ENCODE measurements at places on chromosomes 16 and 17.
A peak's percentile ranks its signal among the peaks of the same experiment; 100 is the strongest.

DNA sequence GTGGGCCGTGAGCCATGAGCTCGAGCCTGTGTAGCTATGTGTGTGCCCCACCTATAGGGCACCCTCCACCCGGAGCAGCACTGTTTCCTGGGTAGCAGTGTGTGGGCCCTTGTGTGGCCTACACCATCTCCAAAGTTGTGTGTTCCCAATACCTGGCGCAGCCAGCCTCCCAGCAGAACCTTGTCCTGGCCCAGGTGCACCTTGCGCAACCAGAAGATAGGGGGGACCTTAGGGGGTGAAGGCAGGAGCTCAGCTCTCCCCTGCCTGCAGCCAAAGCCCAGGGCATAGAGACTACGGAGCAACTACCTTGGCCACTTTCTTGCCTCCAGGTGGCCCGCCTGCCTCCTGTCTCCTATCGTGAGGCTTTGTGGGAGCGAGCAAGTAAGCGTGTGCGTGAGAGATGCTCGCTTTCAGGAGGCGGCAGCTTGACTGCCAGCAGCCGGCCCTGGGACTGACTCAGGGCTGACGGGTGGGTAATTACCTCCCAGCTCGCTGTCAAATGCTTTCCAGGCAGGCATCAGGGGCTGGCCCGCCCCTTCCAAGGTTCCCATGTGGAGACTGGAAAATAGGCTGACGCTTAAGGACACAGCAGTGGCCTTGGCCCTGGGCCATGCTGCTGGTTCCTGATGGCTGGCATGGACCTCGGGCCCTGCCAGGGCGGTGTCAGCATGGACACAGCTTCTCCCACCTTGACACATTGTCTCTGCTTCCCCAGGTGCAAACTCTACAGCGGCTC is 19.0 kb downstream of the TRAF7 start:
- no peak for DNase-seq

GRCh38 chr16:78321620-78322360 is 222.3 kb downstream of the WWOX start:
- no peak for DNase-seq

- DNase-seq: no peak
Measured at GRCh38 chr17:39699818-39700147, at the start of gene ERBB2. TSS of gene ERBB2 (plus strand) at chr17:39700064. CDS start at chr17:39700239, 175 bp downstream.

DNA sequence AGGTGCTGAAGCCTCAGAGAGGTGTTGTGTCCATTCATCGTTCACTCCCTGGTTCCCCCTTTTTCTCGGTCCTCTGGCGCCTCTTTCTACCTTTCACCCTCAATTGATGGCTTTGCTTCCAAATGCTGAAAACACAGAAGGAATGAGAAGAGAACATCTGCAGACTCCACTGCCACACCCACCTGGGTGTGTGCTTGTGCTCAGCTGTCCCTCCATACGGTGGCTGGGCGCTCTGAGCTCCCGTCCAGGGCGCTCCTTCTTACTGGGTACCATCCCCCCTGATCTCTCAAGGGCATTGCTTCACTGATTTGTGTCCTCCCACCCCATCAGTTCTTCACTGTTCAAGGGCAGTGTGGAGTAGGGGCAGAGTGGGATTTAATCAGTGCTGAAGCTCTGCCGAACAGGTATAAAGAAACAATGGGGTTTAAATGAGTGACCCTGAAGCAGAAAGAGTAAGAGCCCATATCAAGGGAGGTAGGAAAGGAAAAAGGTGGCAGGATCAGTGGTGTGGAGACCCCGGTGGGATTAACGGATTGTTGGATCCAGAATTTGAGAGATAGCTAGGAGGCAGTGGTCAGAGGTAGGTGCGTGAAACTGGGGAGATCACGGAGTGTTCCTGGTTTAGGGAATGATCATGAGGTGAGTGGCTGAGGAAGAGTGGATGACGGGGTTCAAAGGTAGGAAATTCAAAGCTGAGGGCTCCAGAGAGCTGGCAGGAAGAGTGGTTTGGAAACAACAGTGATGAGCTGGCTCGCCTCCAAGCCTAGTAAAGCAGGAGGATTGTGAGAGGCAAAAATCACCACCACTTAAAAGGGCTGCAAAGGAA is 40.8 kb downstream of the MRTFB start:
- DNase-seq: no peak

GRCh38 chr17:58531661-58532554 is 17.5 kb upstream of the MTMR4 start:
- no peak for DNase-seq

GRCh38 chr16:11621920-11622651 is 35.4 kb upstream of the LITAF start:
- DNase-seq: no peak

GRCh38 chr17:80892900-80893603 is 98.6 kb upstream of the CHMP6 start:
- no peak for DNase-seq

GRCh38 chr17:21029036-21029435 is 13.8 kb downstream of the USP22 start:
- no peak for DNase-seq

- no peak for DNase-seq
Measured at GRCh38 chr17:42754782-42755181, 6.2 kb upstream of the RAMP2 start.

- DNase-seq: no peak
Measured at GRCh38 chr16:69660166-69660565, 66.2 kb downstream of the NQO1 start.

DNA sequence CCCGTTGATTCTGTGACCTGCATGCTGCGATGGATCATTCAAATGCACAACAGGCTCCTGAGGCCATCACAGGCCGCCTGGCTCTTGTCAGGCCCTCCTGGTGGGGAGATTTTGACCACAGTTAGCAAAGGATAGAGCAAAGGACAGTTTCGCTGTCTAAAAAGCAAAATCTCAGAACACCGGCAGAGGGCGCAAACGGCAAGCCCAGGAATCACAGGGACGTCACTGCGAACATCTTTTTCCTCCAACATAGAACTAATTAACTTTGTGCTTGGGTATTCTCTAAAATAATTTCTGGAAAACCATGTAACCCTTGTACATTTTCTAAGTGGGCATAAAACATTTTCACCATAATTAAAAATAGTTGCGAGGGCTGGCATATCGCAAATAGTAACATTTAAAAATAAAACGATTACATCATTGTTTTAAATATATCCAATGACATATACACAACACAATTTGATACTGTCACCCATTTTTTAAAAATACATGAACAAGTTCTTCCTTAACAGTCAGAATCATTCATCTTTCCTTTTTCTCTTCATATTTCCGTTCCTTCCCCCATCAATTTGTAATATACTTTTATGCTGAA is 19.7 kb upstream of the SLC47A1 start:
- no peak for DNase-seq

GRCh38 chr17:73534209-73534909 is 109.9 kb downstream of the SDK2 start:
- DNase-seq: no peak

- DNase-seq: no peak
Measured at GRCh38 chr17:7982666-7983065, 19.7 kb upstream of the GUCY2D start.

GRCh38 chr16:22624800-22625533 is 114.3 kb downstream of the NPIPB5 start:
- no peak for DNase-seq

DNA sequence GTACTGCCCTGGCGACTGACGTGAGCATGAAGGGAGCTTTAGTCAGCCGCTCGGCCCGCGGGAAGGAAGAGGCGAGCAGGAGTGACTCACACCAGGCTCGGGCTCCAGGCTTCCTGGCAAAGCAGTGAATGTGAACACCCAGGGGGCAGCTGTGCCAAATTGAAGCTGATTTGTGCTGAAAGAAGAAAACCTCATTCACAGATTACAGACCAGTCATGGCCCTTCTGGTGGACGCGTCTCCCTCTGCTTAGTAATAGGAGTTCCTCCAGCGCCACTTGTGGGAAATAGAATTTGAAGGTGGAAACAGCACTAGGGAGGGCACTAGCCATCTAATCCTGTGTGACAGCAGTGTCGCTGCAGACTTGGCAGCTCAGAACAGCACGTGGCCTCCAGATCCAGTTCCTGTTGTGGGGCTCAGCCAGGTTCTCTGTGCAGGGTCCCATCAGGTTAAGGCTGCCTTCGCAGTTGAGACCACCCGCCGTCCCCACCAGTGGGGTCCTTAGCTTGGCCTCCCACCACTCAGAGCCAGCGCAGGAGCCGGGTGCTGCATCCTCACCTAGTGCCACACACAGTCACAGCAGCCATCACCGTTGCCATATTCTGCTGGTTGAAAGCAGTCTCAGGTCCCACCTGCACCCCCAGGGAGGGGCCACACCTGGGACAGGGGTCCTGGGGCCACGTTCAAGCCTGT is 164.5 kb upstream of the CHMP6 start:
- no peak for DNase-seq

- DNase-seq: no peak
Measured at GRCh38 chr16:83806036-83806435, 1.7 kb upstream of the HSBP1 start.

DNA sequence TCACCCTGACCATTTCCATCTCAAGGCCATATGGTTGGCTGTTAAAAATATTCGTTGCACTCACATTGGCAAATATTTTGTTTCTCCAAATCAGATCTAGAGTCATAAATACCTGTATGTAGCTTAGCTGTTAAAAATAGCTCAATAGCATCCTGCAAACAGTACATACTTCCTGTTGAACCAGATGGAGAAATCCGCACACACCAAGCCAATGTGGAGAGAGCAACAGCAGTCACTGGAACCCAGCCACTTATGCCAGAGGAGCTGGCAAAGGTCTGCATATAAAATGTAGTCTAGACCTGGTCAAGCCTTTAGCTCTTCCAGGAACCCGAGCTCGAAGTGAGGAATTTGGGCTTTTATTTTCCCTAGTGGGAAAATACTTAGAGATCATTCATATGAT is 146.4 kb upstream of the KCNJ16 start:
- DNase-seq: no peak

- DNase-seq: no peak
Measured at GRCh38 chr16:87806641-87807546, 41.1 kb upstream of the KLHDC4 start.

DNA sequence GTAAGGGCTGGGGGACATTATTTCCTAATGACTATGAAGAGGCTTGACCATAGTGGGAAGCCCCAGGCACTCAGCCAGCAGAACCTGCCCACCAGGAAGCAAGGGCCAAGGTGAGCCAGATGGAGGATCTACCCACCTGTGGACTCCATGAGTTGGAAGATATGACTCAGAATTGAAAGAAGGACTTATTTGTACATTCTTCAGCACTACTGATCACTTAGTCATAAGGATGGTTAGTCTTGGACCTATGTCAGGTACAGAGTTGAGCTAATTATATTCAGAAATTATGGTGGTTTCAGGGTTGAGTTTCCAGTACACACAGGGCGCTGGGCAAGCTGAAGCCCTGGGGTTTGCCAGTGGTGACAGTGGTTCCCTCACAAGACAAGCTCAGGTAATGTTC is 24.0 kb upstream of the GRIN2A start:
- DNase-seq: no peak

- DNase-seq: no peak
Measured at GRCh38 chr17:633641-634101, 81.0 kb downstream of the VPS53 start.

- DNase-seq: no peak
Measured at GRCh38 chr16:56534847-56535383, 15.1 kb upstream of the BBS2 start.

- no peak for DNase-seq
Measured at GRCh38 chr16:27217256-27217655, 13.9 kb downstream of the KDM8 start.

GRCh38 chr16:58196898-58197313 is 1.0 kb downstream of the CSNK2A2 start:
- no peak for DNase-seq

DNA sequence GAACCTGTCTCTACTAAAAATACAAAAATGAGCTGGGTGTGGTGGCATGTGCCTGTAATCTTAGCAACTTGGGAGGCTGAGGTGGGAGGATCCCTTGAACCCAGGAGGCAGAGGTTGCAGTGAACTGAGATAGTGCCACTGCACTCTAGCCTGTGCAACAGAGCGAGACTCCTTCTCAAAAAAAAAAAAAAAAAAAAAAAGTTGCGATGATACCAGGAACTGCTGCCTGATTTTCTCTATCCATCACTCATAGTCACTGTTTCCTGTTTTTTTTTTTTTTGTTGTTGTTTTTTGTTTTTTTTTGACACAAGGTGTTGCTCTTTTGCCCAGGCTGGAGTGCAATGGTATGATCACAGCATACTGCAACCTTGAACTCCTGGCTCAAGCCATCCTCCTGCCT is 59.2 kb downstream of the ABCC1 start:
- no peak for DNase-seq

GRCh38 chr17:8161289-8162232 is 1.2 kb downstream of the VAMP2 start:
- DNase-seq: no peak

GRCh38 chr16:84672276-84673202 is 24.2 kb downstream of the KLHL36 start:
- peak; percentile 54 for DNase-seq

GRCh38 chr16:83791916-83792315 is 15.9 kb upstream of the HSBP1 start:
- DNase-seq: no peak

GRCh38 chr17:39622380-39623006 is 4.3 kb upstream of the PPP1R1B start:
- no peak for DNase-seq

- no peak for DNase-seq
Measured at GRCh38 chr16:4339909-4340308, 11.2 kb downstream of the PAM16 start.
